ENCODE measurements at places on chromosomes 5 and 9. TPM values are rescaled to one million over a fixed set of nuclear protein-coding genes. Genes with fewer than 3 reads are reported as not detected.

PPP2R2B gene
- 0.52 TPM for total RNA-seq

COL15A1 gene
- 0.20 TPM for total RNA-seq

CDH10 gene
- total RNA-seq = not detected

PRR7 gene
- 6.0 TPM for total RNA-seq

GFI1B gene
- total RNA-seq = not detected
